ENCODE measurements at places on chromosomes 7 and 10. TPM values are rescaled to one million over a fixed set of nuclear protein-coding genes. Genes with fewer than 3 reads are reported as not detected.

DNA sequence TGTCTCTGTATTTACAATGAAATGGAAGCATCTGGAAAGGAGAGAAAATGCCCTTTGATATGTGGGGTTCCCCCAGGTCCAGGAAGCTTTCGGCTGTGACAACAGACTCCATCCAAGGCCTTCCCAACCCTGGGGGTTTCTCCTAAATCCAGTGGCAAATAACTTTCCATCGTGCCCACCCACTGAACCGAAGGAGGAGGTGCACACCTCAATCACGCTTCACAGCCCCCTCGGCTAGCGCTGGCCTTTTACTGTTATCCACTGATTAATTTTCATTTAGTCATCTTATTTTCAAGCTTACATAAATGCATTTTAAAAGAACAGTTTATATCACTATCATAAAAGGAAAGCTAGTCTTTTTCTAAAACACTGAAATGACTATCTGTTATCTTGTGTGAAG lies 286.8 kb upstream of the ZMIZ1 start:
- no peak for DNase-seq

DNA sequence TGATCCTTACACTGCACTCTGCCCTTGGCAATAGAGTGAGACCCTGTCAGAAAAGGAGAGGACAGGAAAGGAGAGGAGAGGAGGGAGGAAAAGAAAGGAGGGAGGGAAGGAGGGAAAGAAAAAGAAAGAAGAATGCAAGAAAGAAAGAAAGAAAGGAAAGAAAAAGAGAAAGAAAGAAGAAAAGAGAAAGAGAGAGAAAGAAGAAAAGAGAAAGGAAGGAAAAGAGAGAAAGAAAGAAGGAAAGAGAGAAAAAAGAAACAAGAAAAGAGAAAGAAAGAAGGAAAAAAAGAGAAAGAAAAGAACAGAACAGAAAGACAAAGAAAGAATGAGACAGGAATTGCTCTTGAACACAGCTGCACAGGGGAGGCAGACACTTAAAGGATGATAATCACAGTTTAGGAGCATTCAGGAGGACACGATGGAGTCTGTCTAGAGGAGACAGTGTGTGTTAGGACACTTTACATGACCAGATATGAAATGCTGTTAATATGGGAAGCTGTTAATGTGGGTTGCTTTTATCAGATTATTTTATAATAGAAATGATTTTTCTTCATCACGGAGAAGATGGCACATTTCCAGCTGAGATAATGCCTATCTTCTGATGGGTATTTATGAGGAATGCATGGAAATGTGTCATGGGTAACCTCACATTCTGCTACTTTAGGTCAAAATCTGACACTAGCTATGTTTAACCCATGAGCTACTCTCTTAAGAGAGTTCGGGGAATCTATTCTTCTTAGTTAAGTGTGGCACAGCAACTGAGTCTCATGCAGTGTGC lies 160.5 kb downstream of the BAMBI start:
- no peak for DNase-seq

- no peak for DNase-seq
Observed at GRCh38 chr7:124263232-124263827, 230.5 kb upstream of the TMEM229A start.

DNA sequence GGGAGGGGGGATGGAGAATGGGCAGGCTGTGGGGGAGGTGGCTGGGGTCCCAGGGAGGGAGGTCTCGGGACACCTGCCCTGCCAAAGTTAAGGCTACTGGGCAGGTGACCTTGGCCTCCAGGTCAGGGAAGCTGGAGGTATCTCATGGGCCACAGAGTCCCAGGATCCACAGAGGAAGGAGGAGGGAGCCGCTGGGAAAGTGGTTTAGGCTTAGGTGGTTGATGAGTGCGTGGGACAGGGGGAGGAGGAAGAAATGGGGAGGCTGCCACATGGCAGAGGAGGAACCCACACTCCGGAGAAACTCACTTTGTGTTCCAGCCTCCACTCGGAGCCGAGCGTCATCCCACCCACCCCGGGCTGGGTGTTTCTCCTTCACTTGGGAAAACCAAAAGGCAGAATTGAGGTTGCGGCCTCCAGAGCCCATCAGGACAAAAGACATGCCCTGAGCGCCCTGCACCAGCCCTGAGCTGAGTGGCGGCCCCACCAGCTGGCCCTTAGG lies 46.1 kb downstream of the ASB13 start:
- DNase-seq: no peak

HOXA5 gene
- 0.21 TPM for total RNA-seq

PPA1 gene
- 83.2 TPM for total RNA-seq

CYP2E1 gene
- 0.31 TPM for total RNA-seq

Measured in tongue (tissue), 3 donors.